ENCODE measurements at places on chromosomes 2 and 18.

GRCh38 chr2:60352491-60353405, 200.7 kb downstream of the BCL11A start:
- no peak for DNase-seq

GRCh38 chr2:101179982-101180381, 28.8 kb upstream of the TBC1D8 start:
- no peak for DNase-seq

DNA sequence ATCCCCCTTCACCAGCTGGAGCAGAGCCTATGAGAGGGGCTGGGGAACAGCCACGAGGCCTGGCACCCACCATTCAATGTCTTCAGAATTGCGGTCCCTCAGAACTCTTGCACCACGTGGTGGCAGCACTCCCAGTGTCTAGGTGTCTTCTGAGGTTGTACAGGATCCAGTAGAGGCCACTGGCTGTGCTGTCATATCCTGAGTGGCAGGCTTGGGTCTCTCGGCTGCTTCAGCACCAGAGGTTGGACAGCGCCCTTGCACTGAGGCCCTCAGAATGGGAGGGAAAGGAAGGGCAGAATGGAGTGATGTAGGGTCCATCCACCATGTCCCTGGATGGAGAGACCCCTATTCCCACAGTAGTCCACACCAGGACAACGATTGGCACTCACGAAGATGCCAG, 112.0 kb upstream of the TEKT4 start:
- peak; percentile 45 for DNase-seq

DNA sequence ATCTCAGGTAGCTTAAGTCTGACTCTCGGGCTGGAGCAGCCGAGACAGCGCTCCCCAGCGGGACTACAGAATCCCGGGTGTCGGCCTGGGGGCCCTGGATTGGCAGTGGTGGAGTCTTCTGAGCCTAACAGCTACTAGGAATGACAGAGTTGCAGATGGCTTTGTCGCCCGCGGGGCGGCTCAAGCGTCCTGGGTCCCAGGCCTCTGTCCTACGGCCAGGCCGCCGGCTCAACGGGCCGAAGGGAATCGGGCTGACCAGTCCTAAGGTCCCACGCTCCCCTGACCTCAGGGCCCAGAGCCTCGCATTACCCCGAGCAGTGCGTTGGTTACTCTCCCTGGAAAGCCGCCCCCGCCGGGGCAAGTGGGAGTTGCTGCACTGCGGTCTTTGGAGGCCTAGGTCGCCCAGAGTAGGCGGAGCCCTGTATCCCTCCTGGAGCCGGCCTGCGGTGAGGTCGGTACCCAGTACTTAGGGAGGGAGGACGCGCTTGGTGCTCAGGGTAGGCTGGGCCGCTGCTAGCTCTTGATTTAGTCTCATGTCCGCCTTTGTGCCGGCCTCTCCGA, 8.8 kb downstream of the SIX2 start:
- DNase-seq: no peak

- no peak for DNase-seq
Observed at GRCh38 chr18:2606335-2606734, 35.0 kb downstream of the NDC80 start.

GRCh38 chr2:132773331-132773730, 103.3 kb upstream of the LYPD1 start:
- no peak for DNase-seq

- no peak for DNase-seq
Observed at GRCh38 chr2:29120846-29121245, 5.6 kb downstream of the CLIP4 start.

DNA sequence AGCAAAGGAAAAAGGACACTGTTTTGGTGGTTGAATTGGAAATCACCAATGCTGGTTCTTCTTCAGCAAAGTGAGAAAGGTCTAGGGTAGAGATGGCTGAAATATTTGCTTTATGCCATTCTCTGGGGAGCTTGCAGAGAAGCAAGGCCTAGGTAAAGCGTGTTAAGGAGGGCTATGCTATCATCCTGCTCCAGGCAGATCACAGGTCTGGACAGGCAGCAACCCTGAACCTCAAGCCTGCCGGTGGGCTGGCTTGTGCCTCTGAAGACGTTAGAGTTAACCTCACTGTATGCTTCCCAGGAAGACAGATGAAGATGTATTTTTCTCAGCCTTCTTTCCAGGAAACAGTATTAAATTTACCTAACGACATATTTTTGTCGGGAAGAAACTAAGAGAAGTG, 138.5 kb upstream of the LYPD6 start:
- DNase-seq: no peak

DNA sequence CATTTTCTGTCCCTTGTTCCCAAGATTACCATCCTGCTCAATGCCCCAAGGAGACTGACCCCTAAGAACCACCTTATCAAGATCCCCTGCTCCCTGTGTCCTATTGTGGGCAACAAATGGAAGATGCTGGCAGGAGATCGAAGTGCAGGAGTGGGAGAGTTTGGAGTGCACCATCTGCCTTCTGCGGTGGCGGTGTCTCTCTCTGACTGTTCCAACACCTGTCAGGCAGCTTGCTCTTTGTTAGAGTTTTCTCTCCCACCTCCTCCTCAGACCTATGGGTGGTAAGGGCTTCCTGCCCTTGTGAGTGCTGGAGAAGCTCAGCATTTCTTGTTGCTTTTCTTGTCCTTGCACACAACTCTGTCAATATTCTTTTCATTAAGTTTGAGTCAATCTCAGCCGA, 64.1 kb upstream of the SPHKAP start:
- no peak for DNase-seq

DNA sequence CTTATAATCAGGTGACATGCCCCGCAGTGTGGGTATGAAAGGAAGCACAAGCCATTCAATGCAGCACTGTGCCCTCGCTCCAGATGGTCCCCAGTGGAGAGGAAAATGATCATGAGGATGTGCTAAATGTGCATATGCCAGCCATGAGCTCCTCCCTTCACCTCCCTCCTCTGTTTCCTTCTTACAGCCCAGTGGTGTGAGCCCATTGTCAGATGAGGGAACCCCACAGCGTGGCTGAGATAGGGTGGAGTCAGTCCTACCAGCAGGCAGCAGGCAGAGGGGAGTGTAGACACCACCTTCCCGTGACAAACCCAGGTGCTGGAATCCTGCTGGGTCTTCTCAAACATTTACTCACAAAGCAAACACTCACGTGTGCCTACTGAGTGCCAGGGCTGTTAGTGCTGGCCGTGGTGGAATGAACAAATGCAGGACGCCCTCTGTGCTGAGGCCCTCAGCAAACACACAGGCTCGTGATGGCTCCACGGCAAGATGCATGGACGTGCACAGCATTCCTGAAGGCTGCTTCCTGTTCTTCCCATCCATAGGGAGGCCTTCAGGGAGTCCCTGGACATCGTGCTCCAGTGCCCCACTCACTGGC, 181.7 kb upstream of the TPO start:
- DNase-seq: no peak

GRCh38 chr2:239438995-239439753, 38.4 kb upstream of the HDAC4 start:
- no peak for DNase-seq

DNA sequence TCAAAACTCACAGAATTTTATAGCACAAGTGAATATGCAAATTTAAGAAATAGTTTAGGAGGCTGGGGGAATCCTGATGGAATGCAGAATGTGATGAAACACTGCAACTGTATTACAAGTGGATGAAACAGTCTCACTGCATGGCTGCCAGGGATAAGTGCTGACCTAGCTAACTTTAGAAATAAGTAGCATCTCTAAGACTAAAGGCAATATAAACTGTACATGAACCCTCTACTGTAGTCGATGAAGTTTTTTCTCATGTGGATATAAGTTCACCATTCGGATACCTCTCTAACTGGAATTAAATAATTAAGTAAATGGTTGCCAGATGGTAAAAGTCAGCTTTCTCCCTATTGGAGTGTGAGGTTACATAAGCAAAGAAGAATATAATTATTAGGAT, 777.8 kb upstream of the RAB6C start:
- DNase-seq: no peak

DNA sequence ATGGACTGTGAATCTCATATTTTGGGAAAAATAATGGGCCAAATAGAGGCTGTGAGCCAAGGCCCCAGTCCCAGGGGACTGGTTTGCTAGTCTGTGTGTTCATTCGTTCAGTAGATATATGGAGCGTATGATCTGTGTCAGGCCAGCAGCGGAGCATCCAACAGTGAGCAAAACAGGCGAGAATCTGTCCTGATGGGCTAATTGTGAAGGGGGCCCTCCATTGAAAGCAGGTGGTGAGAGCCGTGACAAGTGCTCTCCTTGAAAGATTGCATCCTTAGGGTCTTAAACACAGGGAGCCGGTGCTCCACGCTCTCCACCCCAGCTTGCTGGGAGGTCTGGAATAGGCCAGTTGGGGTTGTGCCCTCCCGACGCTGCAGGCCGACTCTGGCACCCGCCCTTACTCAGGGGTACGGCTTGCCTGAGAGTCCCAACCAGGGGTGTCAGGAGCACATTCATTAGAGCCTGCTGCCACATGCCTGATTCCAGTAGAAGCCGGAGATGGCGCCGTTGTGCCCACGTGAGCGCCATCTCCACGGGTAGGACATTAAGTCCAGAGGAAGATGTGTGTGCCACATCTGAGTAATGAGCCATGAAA, 213.3 kb downstream of the SH3RF3 start:
- no peak for DNase-seq

- DNase-seq: no peak
Observed at GRCh38 chr2:229246334-229246733, 24.8 kb downstream of the PID1 start.
